Ovary (tissue), 10 donors: ENCODE measurements at places on chromosomes 5 and 9. TPM values are rescaled to one million over a fixed set of nuclear protein-coding genes. Genes with fewer than 3 reads are reported as not detected.

GRCh38 chr9:86925686-86926085, 21.6 kb downstream of the GAS1 start:
- no peak for DNase-seq
- H3K36me3 ChIP-seq: no peaks in the 10 kb centered on the region
- no peaks in the 10 kb centered on the region for H3K4me1 ChIP-seq
- H3K27ac ChIP-seq: no peak overlapping the region

DNA sequence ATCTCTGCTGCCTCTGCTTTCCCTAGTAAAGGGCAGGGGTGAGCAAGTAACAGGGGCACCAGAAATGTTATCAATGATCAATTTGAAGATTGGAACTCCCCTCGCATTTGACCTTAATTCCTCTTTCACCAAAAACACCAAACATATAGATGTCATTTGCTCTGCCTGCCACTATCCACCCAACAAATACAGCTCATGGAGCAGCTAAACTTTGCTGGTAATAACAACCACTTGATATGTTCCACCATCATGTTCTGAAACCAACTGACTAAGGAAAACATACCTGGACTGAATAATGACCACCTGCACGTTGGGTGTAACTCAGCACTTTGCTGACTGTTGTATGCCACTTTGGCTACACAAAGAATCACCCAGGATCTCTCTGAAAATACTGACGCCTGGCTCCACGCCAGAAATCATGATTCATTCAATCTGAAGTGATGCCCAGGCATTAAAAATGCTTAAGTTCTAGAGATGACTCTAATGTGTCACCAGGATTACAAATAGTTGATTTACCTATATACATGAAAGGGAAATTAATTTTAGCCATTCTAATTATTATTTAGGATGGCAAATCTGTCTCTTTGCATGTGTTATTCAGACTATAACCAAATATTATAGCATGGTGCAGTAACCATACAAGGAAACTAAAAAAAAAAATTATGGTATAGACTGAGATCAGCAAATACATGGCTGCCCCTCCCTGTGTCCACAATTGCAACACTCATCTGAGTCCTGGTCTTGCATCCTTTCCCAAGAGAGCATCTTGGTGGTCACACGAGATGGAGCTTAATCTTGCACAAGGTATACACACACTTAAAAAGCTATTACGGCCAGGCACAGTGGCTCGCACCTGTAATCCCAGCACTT, 43.1 kb upstream of the TTC39B start:
- H3K27me3 ChIP-seq: no peaks in the 10 kb centered on the region
- no peak overlapping the region for H3K27ac ChIP-seq
- no peaks in the 10 kb centered on the region for H3K4me1 ChIP-seq
- no peak overlapping the region for H3K4me3 ChIP-seq
- no peak for DNase-seq
- H3K36me3 ChIP-seq: no peaks in the 10 kb centered on the region

AGTPBP1 gene
- 12.8 TPM for total RNA-seq

DNA sequence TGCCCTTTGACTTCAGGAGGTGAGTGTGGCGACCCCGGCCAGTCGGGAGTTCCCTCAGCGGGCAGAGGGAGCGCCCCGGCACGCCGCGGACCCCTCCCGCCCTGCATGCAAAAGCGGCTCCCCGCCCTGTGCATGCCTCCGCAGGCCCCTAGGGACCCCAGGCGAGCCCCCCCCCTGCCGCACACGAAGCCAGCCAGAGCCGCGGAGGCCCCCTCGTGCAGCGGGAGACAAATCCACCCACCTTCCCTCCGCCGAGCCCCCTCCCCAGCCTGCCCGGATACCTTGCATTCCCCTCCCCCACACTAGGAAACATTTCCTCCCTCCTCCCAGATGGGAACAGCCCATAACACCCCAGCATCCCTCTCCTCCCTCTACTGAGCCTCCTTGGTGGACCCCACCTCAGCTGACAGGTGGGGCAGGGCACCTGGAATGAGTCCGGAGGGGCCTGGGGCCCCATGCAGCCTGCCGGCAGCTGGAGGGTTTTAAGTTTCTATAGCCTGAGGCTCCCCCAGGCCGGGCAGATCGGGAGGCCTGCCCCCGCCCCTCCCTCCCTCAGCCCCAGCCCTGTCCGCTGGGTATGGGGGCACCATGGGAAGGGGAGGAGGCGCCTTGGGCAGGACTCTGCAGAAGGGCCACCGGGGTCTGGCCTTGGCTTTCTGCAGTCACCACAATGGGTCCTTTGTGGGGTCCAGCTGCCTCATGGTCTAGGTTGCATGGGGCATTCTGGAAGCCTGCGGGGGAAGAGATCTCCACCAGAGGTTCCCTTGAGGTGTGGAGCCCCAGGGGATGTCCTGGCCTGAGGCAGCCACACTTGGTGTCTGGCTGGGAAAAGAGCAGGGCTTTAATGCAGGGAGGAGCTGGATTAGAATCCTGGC, 601 bp downstream of the ERGIC1 start:
- peak overlapping the region; percentile 71 for H3K4me3 ChIP-seq
- peak overlapping the region; percentile 43 for H3K27ac ChIP-seq
- peaks cover 13% of the 10 kb centered on the region for H3K4me1 ChIP-seq
- peak; percentile 48 for DNase-seq
- no peaks in the 10 kb centered on the region for H3K27me3 ChIP-seq

- H3K36me3 ChIP-seq: no peaks in the 10 kb centered on the region
- DNase-seq: peak; percentile 13
- no peak overlapping the region for H3K27ac ChIP-seq
- no peaks in the 10 kb centered on the region for H3K4me1 ChIP-seq
- H3K4me3 ChIP-seq: peak overlapping the region; percentile 37
Measured at GRCh38 chr9:33676746-33677505, 118.4 kb upstream of the PRSS3 start.

- H3K27me3 ChIP-seq: no peaks in the 10 kb centered on the region
- H3K36me3 ChIP-seq: no peaks in the 10 kb centered on the region
- H3K27ac ChIP-seq: no peak overlapping the region
- no peak overlapping the region for H3K4me3 ChIP-seq
Measured at GRCh38 chr5:138985256-138985655, 110.1 kb upstream of the LRRTM2 start.

HRCT1 gene
- total RNA-seq: 3.1 TPM

VCAN gene
- total RNA-seq: 10.3 TPM

- H3K27ac ChIP-seq: no peak overlapping the region
- H3K4me3 ChIP-seq: peak overlapping the region; percentile 77
- no peak for DNase-seq
- no peaks in the 10 kb centered on the region for H3K36me3 ChIP-seq
- no peaks in the 10 kb centered on the region for H3K27me3 ChIP-seq
Measured at GRCh38 chr9:111632060-111632459, 926 bp downstream of the DNAJC25 start.

KCTD16 gene
- not detected for total RNA-seq

GARNL3 gene
- 22.9 TPM for total RNA-seq

GRCh38 chr5:98750693-98751092, 22.8 kb upstream of the RGMB start:
- H3K27ac ChIP-seq: no peak overlapping the region
- no peaks in the 10 kb centered on the region for H3K4me1 ChIP-seq
- no peaks in the 10 kb centered on the region for H3K27me3 ChIP-seq
- no peaks in the 10 kb centered on the region for H3K36me3 ChIP-seq
- H3K4me3 ChIP-seq: no peak overlapping the region

GRCh38 chr5:53464722-53465121, 15.7 kb upstream of the FST start:
- no peaks in the 10 kb centered on the region for H3K36me3 ChIP-seq
- no peaks in the 10 kb centered on the region for H3K4me1 ChIP-seq
- no peak overlapping the region for H3K4me3 ChIP-seq
- H3K27me3 ChIP-seq: no peaks in the 10 kb centered on the region
- DNase-seq: no peak

SAXO1 gene
- total RNA-seq: 0.10 TPM

DNA sequence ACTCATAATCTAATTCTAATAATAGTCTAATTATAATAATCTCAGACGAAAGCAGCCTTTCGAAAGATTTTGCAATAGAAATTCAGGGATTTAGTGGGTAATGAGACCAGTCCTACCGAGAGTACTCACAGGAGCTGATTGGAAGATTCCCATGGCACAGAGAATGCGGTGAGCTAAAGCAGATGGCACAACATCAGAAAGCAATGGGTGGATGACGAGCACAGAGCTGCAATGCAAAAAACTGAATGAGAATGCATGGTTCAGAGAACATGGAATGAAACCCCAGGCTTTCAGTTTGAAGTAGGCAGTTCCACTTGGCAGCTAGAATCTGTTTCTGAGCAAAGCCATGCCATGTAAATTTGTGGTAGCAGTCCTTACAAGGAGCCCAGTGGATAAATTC, 78.2 kb upstream of the SPINK5 start:
- H3K36me3 ChIP-seq: no peaks in the 10 kb centered on the region
- no peaks in the 10 kb centered on the region for H3K4me1 ChIP-seq
- H3K4me3 ChIP-seq: no peak overlapping the region
- no peak overlapping the region for H3K27ac ChIP-seq
- DNase-seq: no peak

- DNase-seq: no peak
- H3K27me3 ChIP-seq: no peaks in the 10 kb centered on the region
- no peaks in the 10 kb centered on the region for H3K36me3 ChIP-seq
- H3K4me3 ChIP-seq: no peak overlapping the region
- H3K27ac ChIP-seq: no peak overlapping the region
Measured at GRCh38 chr5:117681431-117682254, 1107.0 kb upstream of the SEMA6A start.

- H3K27ac ChIP-seq: no peak overlapping the region
- DNase-seq: no peak
- no peaks in the 10 kb centered on the region for H3K4me1 ChIP-seq
- H3K36me3 ChIP-seq: no peaks in the 10 kb centered on the region
Measured at GRCh38 chr9:77040340-77040739, 20.9 kb downstream of the FOXB2 start.

GRCh38 chr5:74504463-74504862, 136.1 kb downstream of the ENC1 start:
- DNase-seq: no peak
- no peaks in the 10 kb centered on the region for H3K4me1 ChIP-seq
- H3K27ac ChIP-seq: no peak overlapping the region
- H3K27me3 ChIP-seq: no peaks in the 10 kb centered on the region
- H3K4me3 ChIP-seq: no peak overlapping the region

MYOZ3 gene
- total RNA-seq: 2.6 TPM

DNA sequence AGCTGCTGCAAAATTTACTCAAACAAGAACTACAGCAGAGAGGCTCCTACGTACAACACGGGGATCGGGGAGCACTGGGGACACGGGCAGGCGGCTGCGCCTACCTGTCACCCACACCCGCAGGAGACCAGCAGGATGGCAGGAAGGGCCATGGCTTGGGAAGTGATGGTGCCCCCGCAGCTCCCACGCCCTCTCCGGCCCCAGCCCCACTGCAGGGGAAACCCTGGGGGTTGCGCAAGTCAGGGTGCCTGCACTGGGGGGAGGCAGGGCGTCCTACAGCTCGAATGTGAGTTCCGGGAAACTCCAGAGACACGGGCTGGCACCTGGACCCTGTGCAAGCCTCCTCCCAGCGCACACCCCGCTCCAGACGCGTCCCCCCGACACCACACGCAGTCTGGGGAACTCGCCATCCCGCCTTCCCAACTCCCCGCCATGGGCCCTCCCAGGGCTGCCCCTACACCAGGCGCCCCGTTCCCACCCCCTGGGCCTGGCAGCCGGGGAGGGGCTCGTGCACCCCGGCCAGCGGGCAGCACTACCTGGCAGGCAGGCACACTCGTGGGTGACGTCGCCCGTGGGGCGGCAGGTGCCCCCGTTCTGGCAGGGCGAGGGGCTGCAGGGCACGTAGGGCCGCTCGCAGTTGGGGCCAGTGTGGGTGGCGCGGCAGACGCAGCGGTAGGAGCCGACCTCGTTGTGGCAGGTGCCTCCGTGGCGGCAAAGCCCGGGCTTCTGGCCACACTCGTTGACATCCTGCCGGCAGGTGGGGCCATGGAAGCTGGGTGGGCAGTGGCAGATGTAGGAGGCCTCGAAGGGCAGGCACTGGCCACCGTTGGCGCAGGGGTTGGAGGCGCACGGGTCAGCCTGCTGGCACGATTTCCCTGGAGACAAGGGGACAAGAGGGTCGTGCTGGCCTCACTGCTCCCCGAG, 23.3 kb downstream of the NOTCH1 start:
- no peaks in the 10 kb centered on the region for H3K36me3 ChIP-seq
- H3K27ac ChIP-seq: no peak overlapping the region
- H3K4me1 ChIP-seq: no peaks in the 10 kb centered on the region
- H3K27me3 ChIP-seq: no peaks in the 10 kb centered on the region
- DNase-seq: no peak

SSBP2 gene
- 96.6 TPM for total RNA-seq

DNA sequence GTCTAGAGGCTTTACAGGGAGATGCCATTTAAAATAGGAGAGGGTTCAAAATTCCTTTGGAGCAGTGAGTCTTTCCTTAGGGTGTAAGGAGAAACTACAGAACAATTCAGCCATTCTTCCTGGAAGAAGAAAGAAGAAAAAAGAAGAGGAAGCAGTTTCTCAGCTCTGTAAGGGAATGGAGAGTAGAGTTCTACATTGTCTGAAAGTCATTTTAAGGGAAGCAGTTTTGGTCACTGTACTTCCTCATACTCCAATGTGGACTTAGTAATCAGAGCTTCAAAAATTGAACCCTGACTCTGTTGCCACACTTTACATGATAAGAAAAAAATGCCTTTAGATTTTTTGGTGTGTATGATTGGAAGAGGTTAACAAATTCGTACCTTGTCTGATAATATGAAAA, 122.4 kb downstream of the LRRC70 start:
- H3K27me3 ChIP-seq: no peaks in the 10 kb centered on the region
- no peak overlapping the region for H3K4me3 ChIP-seq
- H3K27ac ChIP-seq: no peak overlapping the region
- H3K4me1 ChIP-seq: no peaks in the 10 kb centered on the region
- H3K36me3 ChIP-seq: no peaks in the 10 kb centered on the region

TMEM215 gene
- 0.05 TPM for total RNA-seq

GRCh38 chr5:178595150-178595549, 5.0 kb upstream of the COL23A1 start:
- no peaks in the 10 kb centered on the region for H3K36me3 ChIP-seq
- H3K27ac ChIP-seq: no peak overlapping the region
- no peaks in the 10 kb centered on the region for H3K27me3 ChIP-seq

GRCh38 chr5:36237751-36238150, 4.0 kb downstream of the NADK2 start:
- H3K36me3 ChIP-seq: no peaks in the 10 kb centered on the region
- no peaks in the 10 kb centered on the region for H3K27me3 ChIP-seq
- H3K4me1 ChIP-seq: peaks cover 8% of the 10 kb centered on the region
- H3K27ac ChIP-seq: no peak overlapping the region
- no peak for DNase-seq

SNCB gene
- total RNA-seq: not detected

GRCh38 chr5:37580106-37580505, 201.0 kb downstream of the WDR70 start:
- H3K27me3 ChIP-seq: no peaks in the 10 kb centered on the region
- DNase-seq: no peak
- no peak overlapping the region for H3K27ac ChIP-seq
- no peaks in the 10 kb centered on the region for H3K36me3 ChIP-seq
- no peaks in the 10 kb centered on the region for H3K4me1 ChIP-seq

GRCh38 chr5:105409695-105410094, 1847.1 kb upstream of the NUDT12 start:
- no peak overlapping the region for H3K4me3 ChIP-seq
- no peak overlapping the region for H3K27ac ChIP-seq
- peaks cover 2% of the 10 kb centered on the region for H3K27me3 ChIP-seq
- no peaks in the 10 kb centered on the region for H3K4me1 ChIP-seq
- no peaks in the 10 kb centered on the region for H3K36me3 ChIP-seq

FBXW2 gene
- total RNA-seq: 24.5 TPM
